Fibroblast of lung (primary cell): ENCODE measurements at places on chromosomes 12 and 14. TPM values are rescaled to one million over a fixed set of nuclear protein-coding genes. Genes with fewer than 3 reads are reported as not detected.

DHRS2 gene
- total RNA-seq: not detected in 2 replicates

NTF3 gene
- 1.5 and 5.9 TPM in 2 replicates for total RNA-seq

C12orf50 gene
- total RNA-seq: under 0.01 TPM in 1 of 2 replicates, not detected in the other

GRCh38 chr12:27161458-27162228, 79.3 kb upstream of the C12orf71 start:
- DNase-seq: no peak
